ENCODE measurements at places on chromosomes 3 and 15.
A peak's percentile ranks its signal among the peaks of the same experiment; 100 is the strongest.

DNA sequence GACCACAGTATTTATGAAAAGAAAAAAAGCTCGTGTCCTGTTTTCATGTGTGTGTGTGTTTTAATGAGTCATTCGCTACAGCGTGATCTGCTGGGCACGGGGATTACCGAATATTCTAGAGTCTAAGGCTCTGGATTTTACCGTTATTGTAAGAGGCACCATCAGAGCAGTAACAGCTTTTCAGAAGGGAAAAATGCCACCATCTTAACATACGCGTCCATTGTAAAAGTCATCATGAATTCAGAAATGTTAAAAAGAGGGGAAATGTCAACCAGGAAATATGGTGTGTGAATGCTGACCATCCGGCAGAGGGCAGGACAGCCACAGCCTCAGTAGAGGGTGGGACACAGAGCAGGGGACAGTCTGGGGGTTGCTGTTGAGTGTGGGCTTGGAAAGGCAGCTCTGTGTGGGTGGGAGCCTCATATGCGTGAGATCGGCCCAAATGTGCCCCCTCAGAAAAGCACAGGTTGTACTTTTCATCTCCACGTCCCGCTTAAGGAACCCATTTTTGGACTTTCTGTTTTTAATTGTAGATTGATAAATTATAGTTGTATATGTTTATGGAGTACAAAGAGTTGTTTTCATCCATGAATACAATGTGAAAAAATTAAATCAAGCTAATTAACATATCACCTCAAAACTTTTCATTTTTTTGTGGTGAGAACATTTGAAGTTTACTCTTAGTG is 69.6 kb downstream of the ASB7 start:
- DNase-seq = peak; percentile 2

DNA sequence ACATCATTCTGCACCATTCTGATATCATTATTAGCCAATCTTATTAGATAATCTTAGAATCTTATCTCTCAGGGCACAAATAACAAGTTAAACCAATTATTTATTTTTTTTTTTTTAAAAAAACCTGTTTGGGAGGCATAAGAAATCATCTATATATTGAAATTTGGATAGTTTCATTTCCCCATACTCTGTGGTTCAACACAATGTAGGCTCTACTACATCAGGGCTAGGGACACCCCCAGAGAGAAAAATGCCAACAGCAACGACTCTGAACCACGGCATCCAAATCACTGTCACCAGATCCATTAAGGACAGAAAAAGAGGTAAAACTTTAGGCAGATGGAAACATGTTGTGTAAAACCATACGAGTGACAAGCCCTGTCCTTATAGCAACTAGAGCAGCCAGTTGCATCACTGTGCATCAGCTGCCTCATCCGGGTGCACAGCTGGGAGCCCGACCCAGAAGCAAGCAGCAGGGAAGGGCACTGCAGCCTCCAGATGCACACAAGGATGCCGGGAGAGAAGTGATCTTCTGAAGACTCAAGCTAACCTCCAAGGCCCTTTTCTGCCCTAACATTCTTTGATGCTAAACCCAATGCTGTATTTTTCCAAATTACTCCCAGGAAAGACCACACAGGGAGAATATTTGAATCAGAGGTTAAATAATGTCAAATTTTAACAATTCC is 381.1 kb downstream of the CTNNB1 start:
- no peak for DNase-seq

GRCh38 chr3:127760361-127760760 is 62.0 kb downstream of the MGLL start:
- DNase-seq = no peak

- DNase-seq = no peak
These were observed 417.0 kb downstream of the ROBO2 start for GRCh38 chr3:77456906-77457305.

DNA sequence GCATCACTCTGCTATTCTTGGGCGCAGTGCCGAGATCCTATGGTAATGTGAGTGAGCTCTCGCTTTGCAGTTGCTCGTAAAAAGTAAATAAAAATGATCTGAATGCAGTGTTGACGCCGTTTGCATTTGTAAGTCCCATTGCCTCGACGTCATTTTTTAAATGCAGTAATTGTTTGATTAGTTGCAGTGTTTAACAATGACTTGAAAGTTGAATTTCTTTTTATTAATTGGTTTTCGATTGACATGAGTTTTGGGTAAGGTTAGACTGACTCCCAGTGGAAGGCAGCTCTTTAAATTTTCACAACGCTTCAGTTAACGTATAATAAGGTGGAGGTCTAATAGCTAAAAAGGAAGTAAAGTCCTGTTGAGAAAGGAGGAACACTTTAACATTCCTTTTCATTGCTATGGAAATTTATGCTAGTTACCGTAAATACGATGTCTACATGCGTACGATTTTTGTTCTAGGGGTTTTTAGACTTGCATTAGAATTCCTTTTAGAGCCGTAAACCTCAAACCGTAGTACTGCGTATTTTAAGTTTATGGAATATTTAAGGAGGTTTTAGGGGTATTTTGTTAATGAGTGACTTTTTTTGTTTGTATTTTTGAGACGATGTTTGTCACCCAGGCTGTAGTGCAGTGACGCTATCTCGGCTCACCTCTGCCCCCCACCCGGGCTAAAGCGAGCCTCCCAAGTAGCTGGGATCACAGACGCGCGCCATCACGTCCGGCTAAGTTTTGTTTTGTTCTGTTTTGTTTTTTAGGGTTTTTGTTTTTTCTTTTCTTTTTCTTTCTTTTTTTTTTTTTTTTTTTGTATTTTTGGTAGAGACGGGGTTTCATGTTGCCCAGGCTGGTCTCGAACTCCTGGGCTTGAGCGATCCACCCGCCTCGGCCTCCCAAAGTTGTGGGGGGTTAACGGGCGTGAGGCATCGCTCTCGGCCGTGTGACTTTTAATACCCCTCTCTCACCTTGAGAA is 1.4 kb downstream of the MORF4L1 start:
- DNase-seq = no peak

- peak; percentile 63 for DNase-seq
These were observed 371 bp upstream of the CLSTN2 start for GRCh38 chr3:139934613-139935015.

- no peak for DNase-seq
These were observed 22.8 kb downstream of the FEM1B start for GRCh38 chr15:68300115-68300940.

- no peak for DNase-seq
These were observed 48.4 kb downstream of the TMEM266 start for GRCh38 chr15:76108021-76108723.

Measured in iPS DF 6.9 (cell line).